Activated B cell treated with CpG ODN at 0.5 μM for 24 hours (primary cell): ENCODE measurements at places on chromosomes 6 and 20. TPM values are rescaled to one million over a fixed set of nuclear protein-coding genes. Genes with fewer than 3 reads are reported as not detected.

DNA sequence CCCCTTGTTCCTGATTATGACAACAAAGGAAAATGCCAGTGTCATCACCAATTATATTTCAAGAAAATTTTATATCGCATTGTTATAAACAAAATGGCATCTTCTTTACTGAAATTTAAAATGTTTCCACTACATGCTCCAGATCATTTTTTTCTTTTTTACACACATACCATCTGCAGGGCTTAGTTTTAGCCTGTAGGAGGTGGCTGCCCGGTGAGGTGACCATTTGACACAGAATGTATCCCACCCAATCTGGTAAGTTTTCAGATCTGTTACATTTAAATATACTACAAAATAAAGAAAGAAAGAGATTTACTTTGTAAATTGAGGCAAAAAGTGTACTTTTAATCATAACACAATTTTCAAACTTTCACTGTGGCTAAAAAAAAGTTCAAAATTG lies 81.8 kb downstream of the COL12A1 start:
- DNase-seq, result no peak

GRCh38 chr20:47062226-47062890 lies 167.7 kb downstream of the EYA2 start:
- DNase-seq, result no peak

DNA sequence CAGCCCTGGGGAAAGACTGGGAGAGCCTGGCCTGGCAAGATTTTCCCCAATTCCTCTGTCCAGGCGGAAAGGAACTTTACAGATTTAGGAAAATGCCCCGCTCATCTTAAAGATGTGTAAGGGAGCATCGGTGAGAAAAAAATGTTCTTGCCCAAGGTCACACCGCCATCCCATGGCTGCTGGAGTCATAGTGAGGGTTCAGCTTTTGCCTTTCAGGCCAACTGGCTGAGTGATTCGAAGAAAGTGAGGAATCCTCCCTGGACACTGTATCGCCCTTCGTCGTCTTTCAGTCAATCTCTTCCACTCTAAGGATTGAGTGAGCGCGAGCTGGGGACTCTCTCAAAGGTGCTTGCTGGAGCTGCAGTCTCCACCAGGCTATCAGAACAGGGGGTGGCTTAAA lies 1.4 kb downstream of the WFDC2 start:
- DNase-seq, result no peak

DNA sequence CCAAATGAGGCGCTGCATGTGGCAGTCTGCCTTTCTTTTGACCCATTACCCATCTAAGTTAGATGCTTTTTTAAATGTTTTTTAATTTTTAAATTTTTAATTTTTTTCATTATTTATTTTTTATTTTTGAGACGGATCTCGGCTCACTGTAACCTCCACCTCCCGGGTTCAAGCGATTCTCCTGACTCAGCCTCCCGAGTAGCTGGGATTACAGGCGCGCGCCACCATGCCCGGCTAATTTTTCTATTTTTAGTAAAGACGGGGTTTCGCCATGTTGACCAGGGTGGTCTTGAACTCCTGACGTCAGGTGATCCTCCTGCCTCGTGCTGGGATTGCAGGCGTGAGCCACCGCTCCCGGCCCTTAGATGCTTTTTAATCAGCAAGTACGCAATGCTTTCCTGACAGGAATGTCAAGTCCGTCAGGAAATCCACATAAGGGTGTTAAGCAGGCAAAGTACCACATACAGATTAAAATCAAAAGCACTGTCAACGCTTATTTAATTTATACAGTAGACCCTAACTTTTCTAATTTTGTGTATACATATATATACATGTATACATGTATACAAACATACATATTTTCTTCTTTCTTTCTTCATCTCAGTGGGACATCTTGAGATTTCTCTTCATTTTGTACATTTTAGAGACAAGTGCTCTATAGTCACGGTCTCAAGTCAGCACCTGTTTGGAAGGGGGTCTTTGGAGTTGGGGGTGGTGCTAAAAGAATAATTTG lies 995 bp upstream of the GSTA4 start:
- peak; percentile 27 for DNase-seq

DNA sequence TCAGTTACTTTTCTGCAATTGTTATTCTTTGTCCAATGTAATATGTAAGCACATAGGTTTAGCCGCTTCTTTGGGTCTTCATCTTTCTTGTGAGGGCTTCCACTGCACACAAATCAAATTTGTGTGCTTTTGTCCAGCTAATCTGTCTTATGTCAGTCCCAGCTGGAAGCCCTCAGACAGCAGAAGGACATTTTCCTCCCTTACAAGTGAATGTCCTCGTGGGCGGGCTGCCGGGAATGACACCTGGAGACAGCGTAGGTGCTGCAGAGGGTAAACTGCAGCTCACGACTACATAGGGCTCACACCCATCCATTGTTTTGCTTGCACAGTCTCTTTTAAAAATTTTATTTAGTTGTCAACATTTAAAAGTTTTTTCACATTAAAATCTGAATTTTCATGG lies 24.6 kb upstream of the PPP1R14C start:
- no peak for DNase-seq

DNA sequence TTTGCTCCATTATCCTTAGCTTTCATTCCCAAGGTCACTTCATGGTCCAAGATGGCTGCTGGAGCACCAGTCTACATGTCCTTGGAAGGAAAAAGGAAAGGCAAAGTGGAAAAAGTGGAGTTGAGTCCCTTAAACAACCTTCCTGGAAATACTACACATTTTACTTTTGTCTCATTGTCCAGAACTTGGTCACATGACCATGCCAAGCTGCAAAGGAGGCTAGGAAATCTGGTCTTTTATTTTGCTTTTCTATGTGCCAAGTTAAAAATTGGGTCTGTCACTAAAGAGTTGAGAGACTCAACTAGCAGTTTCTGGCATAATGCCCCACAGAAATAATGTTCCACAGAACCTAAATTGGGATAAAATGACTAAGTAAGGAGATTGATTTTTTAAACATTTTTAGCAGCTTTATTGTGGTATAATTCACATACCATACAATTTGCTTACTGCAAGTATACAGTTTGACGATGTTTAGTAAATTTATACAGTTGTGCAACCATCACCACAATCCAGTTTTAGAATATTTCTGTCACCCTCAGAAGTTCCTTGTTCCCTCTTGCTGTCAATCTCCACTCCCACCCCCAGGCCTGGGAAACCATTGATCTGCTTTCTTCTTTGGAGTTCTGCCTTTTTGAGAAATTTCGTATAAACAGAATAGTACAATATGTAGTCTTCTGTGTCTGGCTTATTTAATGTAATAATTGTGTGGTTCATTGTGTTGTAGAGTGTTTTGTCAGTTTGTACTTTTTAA lies 5.6 kb upstream of the CHD6 start:
- DNase-seq, result no peak

- no peak for DNase-seq
Observed at GRCh38 chr6:146253691-146254090, 224.8 kb downstream of the GRM1 start.

GRCh38 chr20:23641936-23642751 lies 4.4 kb upstream of the CST3 start:
- DNase-seq, result no peak

The FARS2 gene
- total RNA-seq, result 28.2 and 32.7 TPM in 2 replicates

The ECT2L gene
- not detected in 2 replicates for total RNA-seq

The CTAGE9 gene
- total RNA-seq, result not detected in 2 replicates

The LTB gene
- total RNA-seq, result 155 and 177 TPM in 2 replicates
